ENCODE measurements at places on chromosomes 1 and 21.

- DNase-seq = peak; percentile 29
These were observed 140.1 kb upstream of the FMN2 start for GRCh38 chr1:239951511-239952140.

- DNase-seq = no peak
These were observed 151.5 kb upstream of the RNPC3 start for GRCh38 chr1:103373991-103374390.

- peak; percentile 8 for DNase-seq
These were observed 143.0 kb upstream of the GRIK3 start for GRCh38 chr1:37177230-37177864.

- no peak for DNase-seq
These were observed 54.4 kb downstream of the ZZZ3 start for GRCh38 chr1:77627978-77628570.

DNA sequence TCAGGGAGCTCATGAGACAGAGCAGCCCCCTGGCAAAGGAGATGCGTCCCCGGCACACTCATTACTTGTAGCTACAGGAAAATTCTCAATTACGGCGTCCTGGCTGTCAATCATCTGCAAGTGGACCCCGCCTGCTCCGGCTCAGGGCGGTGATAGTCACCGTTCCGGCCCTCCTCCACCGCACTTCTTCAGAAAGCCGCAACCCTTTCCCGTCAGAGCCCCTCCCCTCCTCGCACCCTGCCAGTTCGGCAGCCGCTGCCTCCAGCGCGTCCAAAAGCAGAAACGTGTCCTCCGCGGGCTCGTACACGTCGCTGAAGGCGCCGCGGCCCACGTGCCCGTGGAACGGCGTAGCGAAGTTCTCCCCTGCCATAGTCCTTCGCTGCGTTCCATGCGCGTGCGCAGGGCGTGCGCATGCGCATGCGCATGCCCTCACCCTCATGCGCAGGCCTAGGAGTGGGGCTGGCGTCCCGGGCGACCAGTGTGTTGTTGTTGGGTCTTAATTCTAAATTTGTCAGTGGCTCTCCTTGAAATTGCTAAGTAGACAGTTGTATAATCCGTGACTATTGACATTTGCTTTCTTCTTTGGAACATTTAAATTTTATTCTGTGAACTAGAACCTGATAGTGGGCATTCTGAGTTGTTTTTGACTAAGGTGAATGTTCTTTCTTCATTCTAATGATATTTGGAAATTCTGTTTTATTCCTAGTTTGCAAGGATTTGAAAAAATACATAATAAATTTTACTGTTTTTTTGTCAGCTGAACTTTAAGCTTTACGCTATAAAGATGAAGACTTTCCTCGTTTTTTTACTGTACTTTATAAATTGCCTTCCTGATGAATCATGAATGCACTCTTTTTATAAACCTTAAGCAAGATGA is 107.5 kb downstream of the LTN1 start:
- peak; percentile 91 for DNase-seq

DNA sequence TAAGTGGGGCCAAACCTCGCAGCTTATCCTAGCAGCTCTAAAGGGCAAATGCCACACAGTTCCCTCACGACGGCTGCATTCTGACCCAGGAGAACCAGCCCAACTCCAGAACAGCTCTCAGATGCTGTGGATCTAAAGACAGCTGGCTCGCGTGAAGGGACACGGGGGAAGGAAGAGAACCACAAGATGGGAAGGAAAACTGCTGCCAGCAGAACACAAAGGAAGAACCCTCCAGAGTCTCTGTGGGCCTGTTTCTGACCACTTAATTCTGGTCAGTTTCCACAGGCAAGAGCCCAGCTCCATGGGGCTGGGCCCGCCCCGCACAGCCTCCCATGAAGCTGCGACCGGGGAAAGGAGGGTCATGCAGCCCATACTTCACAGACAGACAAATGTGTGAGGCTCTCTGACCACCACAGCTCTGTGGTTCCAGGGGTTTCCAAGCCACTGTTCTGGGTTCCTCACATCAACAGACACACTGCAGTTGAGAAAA is 61.1 kb downstream of the SLC45A1 start:
- no peak for DNase-seq

DNA sequence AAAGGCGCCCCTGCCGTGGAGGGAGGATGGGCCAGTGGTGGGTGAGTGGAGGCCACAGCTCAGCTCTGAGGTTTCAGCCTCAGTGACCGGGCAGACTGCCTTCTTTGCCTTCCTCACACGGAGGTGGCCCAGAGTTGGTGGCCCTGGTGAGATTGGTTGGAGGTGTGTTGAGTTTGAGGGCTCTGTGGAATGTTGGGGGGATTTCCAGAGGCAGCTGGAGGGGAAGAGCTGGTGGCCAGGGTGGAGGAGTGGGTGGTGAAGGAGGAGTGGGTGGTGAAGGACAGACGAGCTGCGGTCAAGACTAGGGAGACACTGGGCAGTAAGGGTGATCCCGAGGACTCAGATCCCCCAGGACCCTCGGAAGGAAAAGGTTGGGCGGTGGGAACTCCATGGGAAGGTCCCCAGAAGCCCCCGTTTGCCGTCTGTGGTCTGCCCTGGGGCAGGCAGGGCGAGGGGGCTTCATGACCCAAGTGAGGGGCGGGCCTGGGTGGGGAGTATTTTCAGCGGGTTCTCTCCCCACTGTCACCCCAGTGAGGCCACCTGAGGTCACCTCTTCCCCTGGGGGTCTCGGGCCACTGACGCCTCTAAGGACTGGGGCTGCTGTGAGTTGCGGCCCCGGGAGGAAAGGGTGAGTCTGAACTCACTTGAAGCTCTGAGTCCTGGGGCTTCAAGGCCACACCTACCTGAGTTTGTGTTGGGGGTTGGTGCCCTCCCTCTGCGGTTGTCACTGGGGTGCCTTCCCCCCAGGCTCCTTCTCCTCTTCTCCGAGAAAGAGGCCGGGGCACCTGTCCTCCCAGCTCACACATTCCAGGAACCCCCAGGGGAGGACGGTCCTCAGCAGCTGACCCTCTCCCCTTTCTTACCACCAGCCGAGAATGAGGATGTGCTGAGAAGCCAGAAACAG is 22.7 kb upstream of the PIK3CD start:
- DNase-seq = peak; percentile 68

DNA sequence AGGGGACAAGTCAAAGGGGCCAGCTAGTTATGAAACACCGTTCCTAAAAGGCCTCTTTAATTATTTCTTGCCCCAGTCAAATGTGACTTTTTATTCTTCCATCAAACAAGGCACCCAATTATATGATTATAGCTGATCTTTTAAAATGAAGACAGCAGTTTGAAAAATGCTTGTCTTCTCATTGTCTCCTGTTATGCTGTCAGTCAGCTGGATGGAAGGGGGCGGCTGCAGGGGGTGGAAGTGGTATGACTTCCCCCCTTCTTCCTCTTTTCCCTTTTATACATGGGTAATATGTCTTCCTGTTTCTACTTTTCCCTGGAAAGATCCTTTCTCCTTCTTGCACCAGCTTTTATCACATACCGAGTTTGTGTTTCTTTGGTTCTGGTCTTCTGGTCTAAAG is 25.8 kb upstream of the KCNA10 start:
- no peak for DNase-seq

DNA sequence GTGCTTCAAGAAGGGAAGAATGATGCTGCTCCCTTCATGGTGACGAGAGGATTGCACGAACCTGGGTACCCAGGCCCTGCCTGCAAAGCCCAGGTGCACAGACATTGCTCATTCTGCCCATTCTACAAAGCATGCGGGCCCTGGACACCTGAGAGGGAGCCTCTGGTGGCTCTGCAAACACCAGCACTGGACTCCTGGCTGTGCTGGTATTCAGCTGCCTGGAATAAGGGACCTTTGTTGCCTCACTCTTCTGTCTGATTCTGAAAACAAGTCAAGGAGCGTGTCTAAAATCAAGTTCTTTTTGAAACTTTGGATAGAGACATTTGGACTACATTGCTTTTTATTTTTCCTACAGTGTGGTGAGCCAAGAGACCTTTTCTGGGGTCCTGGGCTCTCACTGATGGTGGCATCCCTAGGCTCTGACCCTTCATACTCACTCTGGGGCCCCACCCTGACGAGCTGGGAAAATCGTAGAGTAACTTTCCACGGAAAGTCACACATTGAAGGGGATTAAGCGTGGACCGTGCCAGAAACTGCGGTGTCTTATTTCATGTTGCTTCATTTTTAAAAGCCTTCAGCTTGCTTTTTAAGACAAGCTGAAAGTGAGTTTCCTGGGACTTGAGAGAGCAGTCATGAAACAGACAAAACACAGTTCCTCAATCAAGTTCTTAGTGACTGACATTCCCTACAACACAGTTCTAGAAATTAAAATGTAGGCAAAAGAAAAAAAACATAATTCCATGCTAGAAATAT is 24.0 kb downstream of the ABCA4 start:
- DNase-seq = no peak

GRCh38 chr21:45618287-45618686 is 25.2 kb upstream of the PCBP3 start:
- no peak for DNase-seq

- no peak for DNase-seq
These were observed 42.5 kb downstream of the PRDM16 start for GRCh38 chr1:3111348-3112021.

DNA sequence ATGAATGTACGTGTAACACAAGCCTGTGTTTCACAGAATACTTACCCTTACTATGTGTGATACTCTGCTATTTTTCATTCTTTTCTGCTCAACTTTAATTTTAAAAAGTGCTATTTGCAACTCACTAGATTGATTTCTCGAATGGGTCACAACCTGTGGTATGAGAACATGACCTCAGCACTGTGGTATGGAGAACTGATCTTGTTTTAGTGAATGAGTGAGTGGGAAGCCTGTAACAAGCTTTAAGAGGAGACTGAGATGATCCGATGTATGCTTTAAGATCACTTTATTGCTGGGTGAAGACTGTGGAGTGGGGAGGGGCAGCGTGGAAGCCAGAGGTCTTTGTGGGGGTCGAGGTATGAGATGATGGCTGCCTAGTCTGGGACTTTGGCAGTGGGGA is 21.6 kb downstream of the MECR start:
- no peak for DNase-seq

- no peak for DNase-seq
These were observed 35.6 kb upstream of the ADGRL4 start for GRCh38 chr1:79042117-79042516.

DNA sequence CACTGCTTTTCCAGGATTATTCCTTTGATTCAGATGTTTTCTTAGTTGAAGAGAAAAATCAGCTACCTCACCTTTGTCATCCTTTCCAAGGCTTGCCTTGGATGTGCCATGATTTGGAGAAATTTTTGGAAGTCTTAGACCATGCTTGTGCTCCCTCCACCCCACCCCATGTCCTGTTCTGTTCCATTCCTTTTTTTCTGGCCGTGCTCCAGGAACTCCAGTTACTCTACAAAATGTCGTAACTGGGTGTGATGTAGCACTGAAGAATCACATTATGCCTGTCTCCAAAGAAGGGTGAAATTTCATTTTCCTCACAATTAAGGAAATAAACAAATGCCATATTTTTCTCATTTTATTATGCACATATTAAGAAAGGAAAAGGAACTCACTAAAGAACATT is 217.8 kb upstream of the ZRANB2 start:
- DNase-seq = no peak

- DNase-seq = no peak
These were observed 33.8 kb downstream of the PLEKHA6 start for GRCh38 chr1:204325944-204326343.

DNA sequence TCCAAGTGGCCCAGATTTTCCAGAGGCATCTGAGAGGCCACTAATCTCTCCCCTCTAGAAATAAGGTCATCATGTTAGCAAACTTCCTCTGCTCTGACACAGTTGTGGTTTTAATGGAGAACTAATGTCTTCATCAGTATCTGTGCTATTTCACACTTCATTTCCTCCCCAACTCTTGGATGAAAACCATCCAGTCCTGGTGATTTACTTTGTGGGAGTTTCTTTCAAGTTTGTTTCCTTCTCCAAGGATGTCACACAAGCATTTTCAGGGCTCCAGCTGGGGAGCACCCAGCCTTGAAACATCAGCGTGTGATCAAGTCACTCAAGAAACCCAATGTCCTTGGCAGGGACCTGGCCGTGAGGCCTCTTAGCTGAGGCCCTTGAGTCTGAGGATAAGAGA is 38.8 kb downstream of the TBX15 start:
- no peak for DNase-seq

GRCh38 chr1:223030871-223031400 is 112.1 kb downstream of the TLR5 start:
- no peak for DNase-seq

- no peak for DNase-seq
These were observed 12.6 kb downstream of the IL22RA1 start for GRCh38 chr1:24130385-24130784.

GRCh38 chr1:117707371-117707770 is 101.5 kb downstream of the TENT5C start:
- DNase-seq = no peak

GRCh38 chr1:100428160-100428559 is 75.9 kb downstream of the CDC14A start:
- no peak for DNase-seq

DNA sequence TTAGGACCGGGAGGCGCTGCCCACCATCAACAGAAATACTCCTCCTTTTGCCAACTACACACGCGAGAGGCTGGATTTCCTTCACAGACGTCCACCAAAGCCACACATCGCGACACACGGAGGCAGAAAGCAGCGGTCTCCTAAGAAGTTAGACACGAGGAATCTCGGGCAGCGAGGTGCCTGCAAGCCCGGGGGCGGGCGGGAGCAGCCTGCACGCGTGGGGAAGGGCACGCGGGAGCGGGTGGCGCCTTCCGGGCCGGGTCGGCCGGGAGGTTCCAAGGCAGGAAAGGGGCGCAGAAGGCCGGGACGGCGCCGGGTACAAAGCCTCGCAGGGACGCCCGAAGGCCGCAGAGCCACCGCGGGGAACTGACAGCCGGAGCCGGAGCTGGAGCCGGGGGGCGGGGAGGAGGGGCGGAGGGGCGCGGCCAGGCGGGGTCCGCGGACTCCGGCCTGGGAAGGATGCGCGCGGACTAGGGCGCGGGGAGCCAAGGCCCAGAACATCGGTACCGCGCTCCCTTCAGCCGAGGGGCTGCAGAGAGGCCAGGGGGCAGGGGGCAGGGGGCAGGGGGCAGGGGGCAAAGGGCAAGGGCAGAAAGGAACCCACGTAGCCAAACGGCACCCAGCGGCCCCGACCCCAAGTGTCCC is 722 bp downstream of the NPHP4 start:
- peak; percentile 21 for DNase-seq

DNA sequence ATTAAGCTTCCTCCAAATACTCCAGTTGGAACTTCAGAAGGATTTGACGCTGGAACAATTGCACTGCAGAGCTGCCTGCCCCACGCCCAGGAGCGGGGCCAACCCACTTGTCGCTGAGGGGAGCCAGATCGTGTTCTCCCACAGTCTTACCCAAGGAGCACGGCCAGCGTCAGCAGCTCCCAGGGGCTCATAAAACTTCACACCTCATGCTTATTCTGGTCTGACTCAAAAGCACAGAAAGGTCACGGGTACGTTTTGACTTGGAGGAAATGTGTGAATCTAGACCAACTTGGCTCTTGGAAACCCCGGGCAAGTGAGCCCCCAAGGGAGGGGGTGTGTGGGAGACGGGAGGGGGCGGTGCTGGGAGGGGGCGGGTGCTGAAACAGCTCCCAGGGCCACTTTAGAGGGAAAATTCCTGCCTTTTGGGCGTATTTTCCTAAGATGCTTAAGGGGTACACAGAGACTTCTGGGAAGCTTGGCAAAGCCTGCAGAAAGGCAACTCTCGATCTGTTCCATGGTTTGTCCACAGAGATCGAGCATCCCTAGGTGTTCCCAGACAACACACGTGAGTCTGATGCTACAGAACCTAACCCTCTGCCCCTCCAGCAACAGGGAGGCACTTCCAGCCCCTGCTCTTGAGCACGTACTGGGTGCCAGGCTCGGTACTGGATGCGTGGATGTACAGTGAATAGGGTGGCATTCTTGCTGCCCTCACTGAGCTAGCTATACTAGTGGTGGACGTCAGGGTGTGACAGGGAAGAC is 98.9 kb downstream of the DHRS3 start:
- DNase-seq = peak; percentile 59

- DNase-seq = no peak
These were observed 23.1 kb upstream of the ATP6V1G3 start for GRCh38 chr1:198563583-198563982.
